ENCODE measurements at places on chromosomes 1 and 21.

DNA sequence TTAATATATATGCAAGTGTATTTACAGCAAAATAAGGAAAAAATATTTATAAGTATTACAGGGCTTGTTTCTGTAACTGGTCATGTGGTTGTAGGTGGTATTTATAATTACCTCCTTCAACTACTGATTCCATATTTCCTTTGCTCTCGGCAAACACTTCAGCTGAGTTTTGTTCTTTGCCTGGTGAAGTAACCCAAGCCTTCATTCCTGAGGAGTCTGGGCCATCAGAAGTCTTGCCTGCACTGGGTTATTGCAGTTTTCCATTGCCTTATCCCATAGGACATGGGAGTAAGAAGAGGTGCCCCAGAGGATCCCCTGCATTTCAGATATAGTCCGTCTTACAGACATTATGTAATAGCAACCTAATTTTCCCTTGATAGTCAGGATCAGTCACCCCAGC is 23.8 kb downstream of the MARK1 start:
- DNase-seq = no peak

DNA sequence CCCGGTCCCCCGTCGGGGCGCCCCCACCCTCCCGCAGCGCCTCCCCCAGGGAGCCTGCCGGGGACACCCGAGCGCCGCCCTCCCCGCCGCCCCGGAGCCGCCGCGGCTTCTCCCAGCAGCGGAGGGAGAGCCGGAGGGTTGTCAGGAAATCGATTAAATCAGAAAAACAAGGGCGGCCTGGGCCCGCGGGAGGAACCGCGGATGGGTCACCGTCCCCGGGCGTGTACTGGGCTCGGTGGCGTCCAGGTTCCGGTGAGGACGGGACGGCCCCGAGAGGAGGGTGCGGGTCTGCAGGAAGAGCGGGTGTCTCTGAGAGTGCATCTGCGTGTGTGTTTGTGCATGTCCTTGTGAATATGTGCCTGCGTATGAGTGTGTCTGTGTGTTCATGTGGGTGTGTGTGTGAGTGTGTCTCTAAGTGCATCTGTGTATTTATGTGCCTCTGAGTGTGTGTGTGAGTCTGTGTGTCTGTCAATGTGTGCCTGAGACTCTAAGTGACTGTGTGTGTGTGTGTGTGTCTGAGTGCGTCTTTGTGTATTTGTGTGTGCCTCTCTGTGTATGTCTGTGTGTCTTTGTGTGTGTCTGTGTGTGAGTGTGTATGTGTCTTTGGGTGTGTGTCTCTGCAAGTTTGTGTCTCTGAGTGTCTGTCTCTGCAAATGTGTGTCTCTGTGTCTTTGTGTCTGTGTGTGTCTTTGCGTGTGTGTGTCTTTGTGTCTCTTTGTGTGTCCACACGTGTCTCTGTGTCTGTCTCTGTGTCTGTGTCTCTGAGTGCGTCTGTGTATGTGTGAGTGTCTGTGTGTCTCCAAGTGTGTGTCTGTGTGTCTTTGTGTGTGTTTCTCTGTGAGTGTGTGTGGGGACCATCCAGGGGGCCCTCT is 1.1 kb downstream of the SPSB1 start:
- DNase-seq = peak; percentile 12

GRCh38 chr1:241485554-241485992 is 34.0 kb downstream of the FH start:
- peak; percentile 73 for DNase-seq

GRCh38 chr21:44762221-44763049 is 39.2 kb downstream of the UBE2G2 start:
- no peak for DNase-seq

- DNase-seq = no peak
Observed at GRCh38 chr1:113040041-113040440, 33.0 kb upstream of the LRIG2 start.

GRCh38 chr1:33342041-33342723 is 21.3 kb upstream of the A3GALT2 start:
- peak; percentile 96 for DNase-seq

- no peak for DNase-seq
Observed at GRCh38 chr1:6249739-6250689, 6.0 kb downstream of the HES3 start.

- no peak for DNase-seq
Observed at GRCh38 chr1:81877940-81878339, 77.2 kb downstream of the ADGRL2 start.

GRCh38 chr1:150626150-150626549 is 3.3 kb downstream of the ENSA start:
- DNase-seq = no peak

GRCh38 chr21:14864211-14865021 is 200.4 kb downstream of the NRIP1 start:
- peak; percentile 80 for DNase-seq

GRCh38 chr1:2988256-2988655 is 33.0 kb upstream of the ACTRT2 start:
- DNase-seq = no peak

GRCh38 chr1:100769906-100770646 is 50.5 kb downstream of the VCAM1 start:
- DNase-seq = no peak

- no peak for DNase-seq
Observed at GRCh38 chr21:43643193-43643592, 16.1 kb downstream of the HSF2BP start.

DNA sequence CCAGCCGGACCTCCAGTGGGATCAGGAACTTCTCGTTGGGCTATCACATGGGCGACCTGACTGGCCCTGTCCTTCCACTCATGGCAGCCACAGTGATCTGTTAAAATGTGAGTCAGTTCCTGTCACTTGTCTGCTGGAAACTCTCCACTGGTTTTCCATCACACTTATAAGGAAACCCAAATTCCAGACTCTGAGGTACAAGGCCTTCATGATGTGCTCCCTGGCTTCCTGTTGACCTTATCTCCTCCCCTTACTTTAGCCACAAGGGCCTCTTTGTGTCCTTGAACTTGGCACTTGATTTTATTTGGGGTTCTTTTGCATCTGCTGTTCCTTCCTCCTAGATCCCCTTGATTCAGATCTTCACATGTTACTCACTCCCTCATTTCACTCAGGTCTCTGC is 96.8 kb downstream of the TENT5C start:
- peak; percentile 7 for DNase-seq

DNA sequence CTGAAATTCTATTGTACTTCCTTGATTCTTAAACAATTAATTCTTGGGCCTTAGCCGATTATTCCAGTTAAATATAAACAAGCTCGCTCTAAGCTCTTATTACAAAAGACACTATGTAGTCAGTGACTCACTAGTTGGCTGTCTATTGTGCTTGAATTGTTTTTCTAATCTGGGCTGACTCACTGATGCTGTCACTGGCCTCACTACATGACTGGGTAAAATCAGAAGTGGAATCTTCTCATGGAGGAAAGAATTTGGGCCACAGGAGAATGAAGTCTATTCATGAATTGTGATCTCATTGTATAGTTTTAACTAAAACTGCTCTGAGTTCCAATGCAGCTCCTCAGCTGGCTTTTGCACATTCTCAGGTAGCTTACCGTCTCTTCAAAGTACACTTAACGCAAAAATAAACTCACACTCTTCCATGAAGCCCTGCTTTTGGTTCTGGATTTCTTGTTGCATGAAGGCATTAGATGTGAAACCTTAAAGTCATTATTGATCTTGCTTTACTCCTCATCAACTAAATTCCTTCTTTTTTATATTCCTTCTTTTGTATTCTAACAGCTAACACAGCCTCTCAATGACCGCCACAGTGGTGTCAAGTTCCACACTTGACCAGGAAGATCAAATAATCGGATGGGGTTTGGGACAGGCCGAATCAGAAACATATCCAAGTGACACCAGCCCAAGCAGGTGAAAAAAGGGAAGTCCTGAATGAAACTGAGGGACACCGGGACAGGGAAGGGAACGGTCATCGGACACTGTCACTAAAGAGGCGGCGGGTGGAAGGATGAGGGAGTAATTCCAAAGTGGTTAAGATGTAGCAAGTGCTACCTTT is 80.9 kb upstream of the LBR start:
- peak; percentile 98 for DNase-seq

- DNase-seq = no peak
Observed at GRCh38 chr1:236002025-236002390, 62.9 kb downstream of the NID1 start.

GRCh38 chr1:168974611-168975010 is 131.9 kb upstream of the ATP1B1 start:
- peak; percentile 73 for DNase-seq

- DNase-seq = no peak
Observed at GRCh38 chr1:203325418-203326091, 20.2 kb downstream of the BTG2 start.
